ENCODE measurements at places on chromosomes 1 and 21.

GRCh38 chr1:201640624-201641023 lies 101.7 kb downstream of the NAV1 start:
- DNase-seq: no peak

DNA sequence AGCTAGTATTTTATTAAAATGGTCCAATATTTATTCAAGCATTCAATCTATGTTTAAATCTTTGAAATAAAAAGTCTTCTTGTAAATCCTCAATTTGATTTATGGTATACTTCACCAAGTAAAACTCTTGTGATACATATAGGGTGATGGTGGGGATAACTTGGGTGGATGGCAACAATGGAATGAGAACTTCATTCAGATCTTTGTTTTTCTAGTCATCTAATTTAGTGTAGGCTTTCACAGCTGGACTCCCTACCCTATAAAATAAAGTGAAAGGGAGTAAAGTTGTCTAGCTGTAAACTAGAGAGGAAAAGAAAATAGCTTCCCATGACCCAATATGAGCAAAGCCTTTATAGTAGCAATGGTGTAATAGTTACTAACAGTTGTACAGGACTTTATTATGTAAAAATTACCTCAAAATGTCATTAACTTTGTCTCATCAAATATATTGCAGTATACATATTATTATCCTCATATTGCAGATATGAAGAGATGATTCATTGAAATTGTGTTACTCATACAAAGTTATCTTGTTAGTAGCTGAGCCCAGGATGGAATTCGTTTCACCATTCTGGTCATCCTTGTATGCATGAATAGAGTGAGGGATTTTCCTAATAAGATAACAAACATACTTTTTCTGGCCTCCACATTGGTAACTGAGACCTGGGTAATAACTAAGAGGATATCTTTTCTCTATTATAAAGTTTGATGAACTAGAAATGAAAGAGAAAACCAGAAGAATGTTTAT lies 1377.7 kb upstream of the ADGRL4 start:
- DNase-seq: no peak

DNA sequence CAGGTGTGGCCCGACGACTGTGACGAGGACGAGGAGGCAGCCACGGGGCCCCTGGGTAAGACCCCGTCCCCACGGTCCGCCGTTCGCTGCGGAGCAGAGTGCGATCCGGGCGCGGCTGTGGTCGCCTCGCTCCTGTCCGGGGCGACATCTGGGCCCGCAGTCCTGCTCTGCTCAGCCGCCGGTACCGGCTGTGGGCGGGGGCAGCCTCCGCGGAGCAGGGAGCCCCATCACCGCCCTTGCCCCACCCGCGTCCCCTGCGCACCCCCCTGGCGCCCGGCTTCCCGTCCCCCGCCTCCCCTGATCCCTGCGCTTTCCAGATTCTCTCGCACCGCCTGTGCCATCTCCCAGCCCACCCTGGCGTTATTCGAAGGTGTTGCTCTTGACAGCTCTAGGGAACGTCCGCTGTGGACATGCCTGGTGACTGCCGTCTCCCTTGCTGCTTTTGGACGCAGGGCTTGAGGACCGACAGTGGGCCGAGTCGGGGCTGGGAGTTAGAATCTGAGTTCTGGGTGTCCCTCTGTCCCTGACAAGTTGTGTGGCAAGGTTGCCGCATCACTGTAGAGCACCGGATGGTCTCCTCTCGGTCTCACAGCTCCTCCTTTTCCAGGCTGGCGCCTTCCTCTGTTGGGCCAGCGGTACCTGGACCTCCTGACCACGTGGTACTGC lies 596 bp downstream of the TOR3A start:
- DNase-seq: peak; percentile 25

GRCh38 chr1:97904534-97904933 lies 16.3 kb downstream of the DPYD start:
- no peak for DNase-seq

- no peak for DNase-seq
Observed at GRCh38 chr1:222243902-222244301, 304.0 kb downstream of the HHIPL2 start.

DNA sequence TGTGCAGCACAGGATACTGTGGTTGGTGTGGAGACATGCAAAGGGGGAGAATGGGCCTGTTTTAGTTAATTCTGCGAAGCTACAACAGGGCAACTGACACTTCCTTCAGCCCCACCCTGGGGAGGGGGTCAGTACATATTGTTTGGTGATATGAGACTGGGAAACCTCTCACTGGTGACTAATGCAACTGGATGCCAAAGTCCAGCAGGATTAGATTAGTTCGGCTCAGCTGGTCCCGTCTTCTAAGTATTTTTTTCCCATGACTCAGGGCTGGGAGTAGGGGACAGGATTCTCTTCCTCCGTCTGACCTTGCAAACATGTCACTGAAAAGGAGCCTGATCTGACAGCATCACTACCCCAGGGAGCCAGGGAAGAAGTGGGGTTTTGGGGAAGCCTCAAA lies 43.0 kb downstream of the PLXNA2 start:
- DNase-seq: no peak

Data from stimulated activated CD4-positive, alpha-beta T cell treated with anti-CD3 and anti-CD28 coated beads, Interleukin-4, amount 100 ng/mL, for 4 hours (primary cell).